ENCODE measurements at places on chromosomes 1 and 21. TPM values are rescaled to one million over a fixed set of nuclear protein-coding genes. Genes with fewer than 3 reads are reported as not detected.

GRCh38 chr1:70812442-70813109 is 235.0 kb downstream of the PTGER3 start:
- no peak for DNase-seq

- peak; percentile 61 for DNase-seq
Measured at GRCh38 chr1:156608981-156609380, 7.7 kb upstream of the GPATCH4 start.

GRCh38 chr1:77024500-77024899 is 157.2 kb downstream of the ST6GALNAC5 start:
- no peak for DNase-seq

GRCh38 chr1:228647523-228648444 is 87.5 kb upstream of the RHOU start:
- DNase-seq: peak; percentile 66

The MROH7 gene
- 13.1 TPM for total RNA-seq

DNA sequence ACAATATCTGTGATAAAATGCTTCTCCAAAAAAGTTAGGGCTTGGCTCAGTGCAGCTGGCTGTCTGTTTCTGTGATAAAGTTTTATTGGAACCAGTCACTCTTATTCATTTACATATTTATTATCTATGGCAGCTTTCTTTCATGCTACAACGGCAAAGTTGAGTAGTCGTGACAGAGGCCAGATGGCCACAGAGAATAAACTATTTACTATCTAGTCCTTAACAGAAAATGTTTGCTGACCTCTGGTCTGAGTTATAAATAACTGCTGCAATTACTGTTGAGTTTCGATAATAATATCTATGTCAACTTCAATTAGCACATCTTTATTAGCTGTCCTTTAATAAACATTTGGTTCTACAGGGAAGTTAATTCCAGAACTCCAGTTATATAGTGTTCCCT is 180.2 kb upstream of the RUNX1 start:
- DNase-seq: no peak

GRCh38 chr1:27601771-27602461 is 2.0 kb downstream of the AHDC1 start:
- peak; percentile 74 for DNase-seq

DNA sequence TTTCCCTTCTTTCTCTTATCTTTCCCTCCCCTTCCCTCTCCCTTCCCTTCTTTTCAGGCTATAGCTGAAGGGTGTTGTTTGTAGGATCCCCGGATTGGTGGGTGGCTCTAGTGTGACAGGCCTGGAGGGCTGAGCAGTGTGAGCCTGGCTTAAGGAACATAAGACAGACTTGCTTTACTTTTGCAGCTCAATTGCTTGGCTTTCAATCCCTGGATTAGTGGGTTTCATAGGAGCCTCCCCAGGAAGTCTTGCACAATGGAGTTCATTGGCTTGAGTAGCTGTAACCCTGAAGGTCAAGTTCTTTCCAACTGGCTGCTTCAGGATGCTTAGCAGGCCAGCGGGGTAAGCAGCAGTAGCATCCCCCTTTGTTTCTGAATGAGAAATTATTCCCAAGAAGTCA is 126.7 kb downstream of the CAMTA1 start:
- DNase-seq: no peak

The BSND gene
- not detected for total RNA-seq

The ABCA4 gene
- total RNA-seq: 0.63 TPM

The FCRL1 gene
- 0.19 TPM for total RNA-seq

- no peak for DNase-seq
Measured at GRCh38 chr21:41406340-41406739, 19.7 kb upstream of the MX1 start.

The CYP4Z1 gene
- 1.0 TPM for total RNA-seq

The ZFP69B gene
- total RNA-seq: 2.2 TPM

The GUCA2A gene
- total RNA-seq: not detected

GRCh38 chr1:185565302-185565701 is 168.9 kb upstream of the HMCN1 start:
- DNase-seq: no peak

DNA sequence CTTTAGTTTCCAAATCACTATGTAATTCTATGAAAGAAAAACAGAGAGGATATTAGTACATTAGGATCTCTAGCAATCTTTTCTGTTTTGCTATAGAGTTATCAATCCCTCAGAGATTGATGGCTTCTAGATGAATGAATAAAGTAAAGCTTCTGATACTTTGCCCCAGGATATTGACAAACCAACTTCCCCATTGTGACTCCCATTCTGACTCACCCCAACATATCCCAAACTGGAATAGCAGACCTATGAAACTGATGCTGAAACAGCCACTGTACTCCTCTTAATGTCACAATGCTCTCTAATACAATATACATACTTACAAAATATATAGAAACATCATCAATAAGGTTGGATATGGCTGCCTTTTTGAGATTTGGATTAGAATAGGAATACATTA is 442.1 kb upstream of the NR5A2 start:
- DNase-seq: no peak

- no peak for DNase-seq
Measured at GRCh38 chr1:18100060-18100459, 7.5 kb upstream of the IGSF21 start.

The RPE65 gene
- not detected for total RNA-seq

The CLCA4 gene
- total RNA-seq: 0.13 TPM

- no peak for DNase-seq
Measured at GRCh38 chr1:186903374-186904136, 74.8 kb downstream of the PLA2G4A start.

- no peak for DNase-seq
Measured at GRCh38 chr1:33943978-33944377, 80.1 kb downstream of the HMGB4 start.

The CFHR1 gene
- 1.9 TPM for total RNA-seq

GRCh38 chr1:58446368-58446767 is 100.2 kb downstream of the OMA1 start:
- no peak for DNase-seq

- DNase-seq: no peak
Measured at GRCh38 chr1:198676253-198676652, 37.4 kb downstream of the PTPRC start.

GRCh38 chr1:66503841-66504470 is 30.0 kb upstream of the SGIP1 start:
- DNase-seq: no peak

DNA sequence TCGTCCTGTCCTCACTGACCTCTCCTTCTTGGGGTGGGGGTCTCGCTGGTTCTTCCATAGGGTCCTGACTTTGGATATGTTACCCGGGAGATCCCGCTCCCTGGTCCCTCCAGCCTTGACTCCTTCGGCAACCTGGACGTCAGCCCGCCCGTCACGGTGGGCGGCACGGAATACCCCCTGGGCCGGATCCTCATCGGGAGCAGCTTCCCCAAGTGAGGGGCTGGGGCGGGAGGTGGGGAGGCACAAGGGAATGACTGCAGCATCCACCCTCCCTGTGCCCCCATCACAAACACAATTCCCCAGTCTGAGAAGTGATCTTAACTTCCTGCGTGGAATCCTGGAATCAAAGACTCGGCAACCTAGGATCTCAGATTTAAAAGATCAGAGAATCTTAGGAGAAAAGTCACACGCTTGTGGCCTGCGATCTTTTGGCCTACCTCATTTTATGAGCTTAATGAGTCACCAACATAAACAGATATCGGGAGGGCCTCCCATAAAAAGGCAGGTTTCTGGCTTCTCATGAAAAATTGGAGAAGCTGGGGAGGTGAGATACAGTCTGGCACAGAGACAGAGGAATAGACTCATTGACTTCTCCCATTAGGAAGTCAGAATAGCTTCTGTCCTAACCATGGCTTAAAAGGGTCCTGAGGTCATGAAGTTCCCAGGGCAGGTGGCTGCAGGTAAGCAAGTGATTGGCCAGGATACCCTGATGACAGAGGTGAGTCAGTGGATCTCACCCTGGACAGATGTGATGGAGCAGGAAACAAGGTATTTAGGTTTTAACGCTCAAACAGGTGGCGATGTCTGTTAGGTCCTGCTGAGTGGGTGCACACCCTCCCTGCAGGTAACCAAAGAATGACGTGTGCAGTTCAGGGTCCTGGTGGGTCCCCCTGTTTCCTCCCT is 15.9 kb upstream of the PADI3 start:
- DNase-seq: no peak

The GOLT1A gene
- not detected for total RNA-seq

The DMBX1 gene
- total RNA-seq: not detected

The IRF6 gene
- total RNA-seq: 3.8 TPM

The LTN1 gene
- total RNA-seq: 36.8 TPM

DNA sequence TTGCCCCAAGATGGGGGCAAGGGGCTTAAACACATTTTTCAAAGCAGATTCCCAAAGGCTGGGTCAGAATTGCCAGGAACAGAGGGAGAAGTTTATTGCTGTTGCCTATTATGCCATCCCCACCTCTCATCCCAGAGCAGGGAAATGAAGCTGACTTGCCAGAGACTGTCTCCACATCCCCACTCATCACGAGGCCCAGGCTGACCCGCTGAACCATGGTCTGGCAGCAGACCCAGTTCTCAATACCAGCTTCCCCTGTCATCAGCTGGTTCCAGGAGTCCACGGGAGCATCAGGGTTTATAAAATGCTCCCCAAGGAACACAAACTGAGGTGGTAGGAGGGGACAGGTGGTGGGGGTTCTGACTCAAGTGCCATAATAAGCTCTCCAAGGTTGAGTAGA is 605.9 kb downstream of the NPHP4 start:
- no peak for DNase-seq

GRCh38 chr1:145997016-145997717 is 788 bp upstream of the TXNIP start:
- peak; percentile 59 for DNase-seq

DNA sequence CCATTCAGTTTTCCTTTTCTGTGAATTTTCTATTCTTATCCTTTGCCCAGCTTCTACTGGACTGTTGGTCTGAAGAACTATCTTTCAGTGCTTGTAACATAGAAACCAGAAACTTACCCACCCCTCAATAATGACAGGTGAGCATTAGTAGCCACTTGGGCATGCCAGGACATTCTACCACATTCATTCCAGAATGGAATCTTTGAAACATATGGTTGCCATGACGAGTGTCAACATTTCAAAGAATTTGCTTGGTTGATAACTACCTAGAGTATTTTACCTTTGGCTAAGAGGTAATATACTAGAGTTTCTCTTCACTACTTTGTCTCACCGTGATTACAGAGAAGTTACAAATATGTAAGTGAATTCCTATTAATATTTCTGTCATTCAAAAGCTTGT is at the start of gene MROH9:
Gene MROH9, plus strand, starts transcription at position 304 of the 400 bp plus-strand sequence. CDS start 10,023 bp downstream, outside the sequence.
- DNase-seq: no peak

The HTR6 gene
- total RNA-seq: not detected

The TMEM69 gene
- 10.4 TPM for total RNA-seq

GRCh38 chr1:119132179-119132578 is 8.3 kb downstream of the WARS2 start:
- no peak for DNase-seq

The LRRC53 gene
- not detected for total RNA-seq

- no peak for DNase-seq
Measured at GRCh38 chr21:41108668-41109585, 59.0 kb upstream of the BACE2 start.

All from aorta (tissue), 5 donors.